Stimulated activated effector memory CD8-positive, alpha-beta T cell treated with anti-CD3 and anti-CD28 coated beads, Interleukin-12 subunit alpha, Interleukin-12 subunit beta, amount 100 ng/mL, for 72 hours (primary cell): ENCODE measurements at places on chromosomes 3 and 15.

- DNase-seq: no peak
Observed at GRCh38 chr3:158743664-158744566, 11.7 kb upstream of the RARRES1 start.

- DNase-seq: no peak
Observed at GRCh38 chr3:19539518-19540392, 391.4 kb downstream of the KCNH8 start.

GRCh38 chr15:64892847-64893403 lies 18.8 kb upstream of the ANKDD1A start:
- DNase-seq: peak; percentile 75

DNA sequence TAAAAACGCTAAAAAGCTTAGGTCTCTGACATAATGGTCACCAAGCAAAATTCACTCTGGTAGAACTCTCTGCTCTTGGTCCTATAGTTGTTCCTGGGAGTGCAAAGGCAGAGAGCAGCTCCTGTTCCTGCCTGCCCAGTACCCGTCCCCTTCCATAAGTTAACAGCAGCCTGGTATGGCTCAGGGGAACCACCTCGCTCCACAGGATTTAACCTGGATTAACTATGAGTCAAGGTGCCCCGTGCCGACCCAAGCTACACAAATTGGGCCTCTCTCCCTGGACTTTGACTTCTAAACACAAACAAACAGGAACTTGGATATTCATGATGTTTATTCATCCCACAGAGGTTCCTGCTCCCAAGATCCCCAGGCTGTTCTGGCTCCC lies 32.1 kb downstream of the SCAP start:
- DNase-seq: no peak

- no peak for DNase-seq
Observed at GRCh38 chr15:22942306-22942855, 37.8 kb downstream of the CYFIP1 start.
